ENCODE measurements at places on chromosomes 12 and 14.

DNA sequence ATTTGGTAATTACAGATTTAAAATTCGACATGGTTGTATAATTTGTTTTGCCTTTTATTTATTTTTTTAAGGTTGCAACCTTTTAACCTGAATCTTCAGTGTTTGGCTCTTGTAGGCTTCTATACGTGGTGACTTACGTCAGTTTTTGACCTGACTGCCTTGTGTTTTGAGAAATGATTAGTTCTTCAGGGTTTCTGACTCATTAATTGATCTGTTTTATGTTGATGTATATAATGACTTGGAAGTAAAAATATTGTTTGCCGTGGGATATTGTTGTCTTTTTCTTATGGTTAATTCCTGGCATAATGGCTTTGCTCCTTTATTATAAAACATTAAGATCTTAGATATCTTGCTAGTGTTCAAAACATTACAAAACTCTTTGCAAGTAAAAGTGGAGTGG lies 2.5 kb downstream of the RASSF8 start:
- DNase-seq, result no peak

DNA sequence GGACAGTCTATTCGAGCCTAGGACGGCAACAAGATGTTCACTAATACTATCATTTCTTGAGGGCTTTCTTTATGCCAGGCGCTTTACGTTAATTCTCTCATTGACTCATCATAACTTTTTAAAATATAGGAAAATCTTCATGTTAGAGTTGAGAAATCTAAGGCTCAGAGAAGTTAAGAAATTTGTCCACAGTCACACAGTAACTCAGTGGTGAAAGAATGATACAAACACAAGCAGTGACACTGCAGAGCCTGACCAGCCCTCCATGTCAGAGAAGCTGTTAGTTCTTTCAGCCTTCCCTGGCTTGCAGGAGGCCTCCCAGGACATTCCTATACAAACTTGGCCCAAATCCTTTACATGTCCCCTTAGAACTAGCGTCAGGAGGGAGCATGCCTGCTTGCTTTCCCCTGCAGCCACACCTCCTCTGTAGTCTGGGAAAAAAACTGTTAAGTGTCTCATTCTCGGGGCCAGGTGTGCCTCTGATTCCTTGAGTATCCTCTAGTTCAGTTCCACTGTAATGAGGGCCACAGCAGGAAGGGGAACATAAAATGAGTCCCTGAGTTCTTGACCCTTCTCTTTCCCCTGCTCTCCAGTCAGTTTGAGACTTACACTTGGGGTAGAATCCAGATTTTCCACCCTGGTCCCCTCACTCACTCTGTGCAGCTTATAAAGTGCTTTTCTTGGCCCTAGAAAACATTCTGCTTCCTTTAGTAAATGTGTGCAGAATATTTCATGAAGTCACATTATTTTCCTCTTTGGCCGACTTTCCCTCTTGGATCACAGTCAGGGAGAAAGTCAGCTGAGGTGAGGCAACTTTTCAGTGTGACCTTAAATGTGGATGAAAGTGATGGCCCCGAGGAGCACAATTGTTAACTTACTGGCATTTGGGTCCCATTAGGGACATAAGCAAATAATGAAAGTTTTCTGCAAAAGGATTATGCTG lies 152.2 kb upstream of the HIF1A start:
- DNase-seq, result no peak

DNA sequence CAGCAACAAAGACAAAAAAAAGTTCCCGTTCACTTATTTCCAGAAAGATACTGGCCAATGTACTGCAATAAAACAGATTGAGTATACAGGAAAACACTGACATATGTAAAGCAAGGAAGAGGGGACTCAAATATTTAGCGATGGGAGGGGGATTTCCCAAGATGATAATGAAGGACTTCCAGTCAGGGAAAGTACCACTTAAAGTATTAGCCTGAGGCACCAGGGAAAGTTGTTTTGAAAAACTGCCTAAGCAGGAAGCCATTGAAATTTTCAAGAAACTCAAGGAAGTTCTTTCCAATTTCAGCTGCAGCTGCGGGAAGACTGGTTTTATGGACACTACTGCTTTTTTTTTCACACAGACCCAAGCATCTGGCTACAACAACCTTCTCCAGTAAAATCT lies 1007.4 kb upstream of the NOVA1 start:
- no peak for DNase-seq

DNA sequence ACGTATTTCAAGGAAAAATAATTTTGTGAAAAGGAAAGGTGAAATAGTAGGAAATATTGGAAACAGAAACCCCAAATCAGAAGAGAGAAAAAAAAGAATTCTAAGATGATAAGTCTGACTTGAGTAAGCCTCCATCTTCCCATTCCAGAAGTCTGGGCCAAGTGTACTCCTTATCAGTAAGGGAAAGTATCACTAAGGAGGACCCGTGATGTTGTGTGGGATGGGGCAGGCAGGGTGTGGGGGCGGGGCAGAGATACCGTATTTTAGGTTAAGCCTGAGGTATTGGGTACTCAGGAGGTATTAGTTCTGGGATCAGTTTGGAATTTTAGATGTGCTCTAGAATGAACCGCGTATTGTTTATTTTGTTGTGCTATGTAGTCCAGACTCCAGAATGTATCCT lies 33.8 kb upstream of the PSMA6 start:
- DNase-seq, result no peak

DNA sequence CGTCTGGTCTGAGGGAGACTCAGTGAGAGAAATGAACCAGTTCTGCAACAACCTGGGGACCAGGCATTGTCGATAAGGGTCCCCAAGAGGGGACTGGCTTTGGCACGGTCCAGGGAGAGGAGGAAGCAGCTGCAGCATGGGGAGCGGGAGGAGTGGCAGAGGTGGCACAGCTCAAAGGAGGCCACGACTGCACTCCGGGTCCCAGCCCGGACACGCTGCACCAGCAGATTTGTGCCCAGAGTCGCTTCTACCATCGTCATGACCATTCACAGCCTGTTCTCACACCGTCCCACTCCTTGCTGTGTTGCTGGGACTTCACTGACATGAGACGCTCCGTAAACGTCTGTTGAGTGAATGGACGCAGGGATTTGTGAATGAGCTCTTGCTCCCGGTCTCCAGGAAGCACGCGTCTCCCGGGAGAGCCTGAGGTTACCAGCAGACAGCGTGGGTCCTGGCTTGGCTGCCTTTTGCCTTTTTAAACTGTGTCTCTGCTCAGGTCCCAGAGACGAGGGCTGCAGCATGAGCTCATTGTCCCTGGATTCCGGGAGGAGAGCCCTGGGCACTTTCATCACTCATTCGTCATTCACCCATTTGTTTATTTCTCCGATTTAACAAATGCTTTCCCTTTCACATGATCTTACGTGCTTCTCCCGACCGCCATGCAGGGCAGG lies 137.0 kb downstream of the PIWIL1 start:
- DNase-seq, result no peak

DNA sequence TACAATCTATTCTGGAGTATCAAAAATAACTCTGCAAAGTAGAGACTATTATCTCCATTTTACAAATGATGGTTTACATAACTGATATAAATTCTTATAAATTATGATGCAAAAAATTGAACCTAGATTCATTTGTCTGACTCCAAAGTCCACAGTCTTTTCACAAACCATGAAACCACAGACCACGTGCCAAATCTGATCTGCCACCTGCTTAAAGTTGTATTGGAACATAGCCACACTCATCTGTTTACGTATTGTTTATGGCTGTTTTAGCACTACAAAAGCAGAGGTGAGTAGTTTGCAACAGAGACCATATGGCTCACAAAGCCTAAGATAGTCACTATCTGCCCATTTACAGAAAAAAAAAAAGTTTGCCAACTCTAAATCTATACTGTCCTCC lies 105.3 kb downstream of the KCNH5 start:
- no peak for DNase-seq

DNA sequence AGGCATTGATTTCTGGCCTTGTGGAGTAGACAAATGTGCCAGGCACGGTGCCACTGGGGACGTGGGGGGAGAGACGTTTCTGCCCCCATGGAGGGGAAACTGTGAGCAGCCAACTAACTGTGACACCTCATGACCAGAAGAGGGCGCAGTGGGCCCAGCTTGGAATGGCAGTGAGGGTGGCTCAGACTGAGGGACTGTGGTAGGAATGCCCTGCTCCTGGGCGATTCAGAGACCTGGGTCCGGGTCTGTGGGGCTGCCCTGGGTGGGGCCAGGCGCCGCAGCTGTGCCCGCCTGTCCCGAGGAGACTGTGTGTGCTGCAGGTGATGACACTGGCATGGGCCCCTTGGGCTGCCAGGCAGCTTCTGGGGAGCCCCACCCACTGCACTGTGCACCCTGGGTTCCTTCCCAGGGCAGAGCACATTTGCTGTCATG lies 60.6 kb downstream of the SLC25A47 start:
- DNase-seq, result no peak

GRCh38 chr14:58808828-58809227 lies 171.1 kb downstream of the DACT1 start:
- no peak for DNase-seq

GRCh38 chr14:40911141-40911540 lies 695.5 kb upstream of the LRFN5 start:
- no peak for DNase-seq

GRCh38 chr14:51525739-51526138 lies 126.0 kb upstream of the FRMD6 start:
- DNase-seq, result no peak

GRCh38 chr12:51056242-51056641 lies 8.1 kb downstream of the LETMD1 start:
- DNase-seq, result peak; percentile 24

- peak; percentile 20 for DNase-seq
Measured at GRCh38 chr14:58362798-58363412, 32.8 kb upstream of the TOMM20L start.

DNA sequence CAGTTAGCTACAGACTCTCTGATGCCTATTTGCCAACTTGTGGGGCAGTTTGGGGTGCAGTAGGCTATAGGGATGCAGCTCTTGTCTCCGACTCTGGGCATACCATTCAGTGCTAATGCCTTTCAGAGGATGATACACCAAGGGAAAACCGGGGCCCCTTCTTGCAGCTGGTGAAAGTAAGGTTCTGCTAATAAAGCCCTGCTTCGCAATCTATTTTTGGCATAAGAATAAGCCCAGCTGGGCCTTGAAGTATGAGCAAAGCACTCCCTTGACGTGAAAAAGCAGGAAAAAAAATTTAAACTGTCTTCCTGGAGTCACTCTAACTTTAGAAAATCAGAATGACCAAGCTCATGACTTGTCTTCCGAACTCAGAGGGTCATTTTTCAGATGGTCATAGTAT lies 124.1 kb upstream of the RBM19 start:
- no peak for DNase-seq

DNA sequence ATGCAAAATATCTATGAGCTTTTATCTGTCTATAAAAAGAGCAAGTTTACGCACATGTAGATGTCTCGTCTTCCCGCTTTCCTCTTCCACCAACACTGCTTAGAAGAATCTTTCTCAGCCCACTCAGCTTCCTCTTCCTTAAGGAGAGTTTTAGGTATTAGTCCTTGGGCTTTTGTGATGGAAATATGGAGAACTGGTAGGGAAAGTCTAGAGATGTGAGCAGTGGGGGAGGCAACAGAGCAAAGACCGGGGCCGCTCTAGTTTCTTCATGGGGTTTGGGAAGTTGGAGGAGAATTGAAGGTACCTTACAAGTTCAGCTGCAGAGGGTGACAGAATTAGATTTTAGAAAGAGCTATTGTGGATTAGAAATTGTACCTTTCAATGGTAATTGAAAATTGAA lies 56.3 kb upstream of the CPNE8 start:
- no peak for DNase-seq
